ENCODE measurements at places on chromosomes 5 and 9.

DNA sequence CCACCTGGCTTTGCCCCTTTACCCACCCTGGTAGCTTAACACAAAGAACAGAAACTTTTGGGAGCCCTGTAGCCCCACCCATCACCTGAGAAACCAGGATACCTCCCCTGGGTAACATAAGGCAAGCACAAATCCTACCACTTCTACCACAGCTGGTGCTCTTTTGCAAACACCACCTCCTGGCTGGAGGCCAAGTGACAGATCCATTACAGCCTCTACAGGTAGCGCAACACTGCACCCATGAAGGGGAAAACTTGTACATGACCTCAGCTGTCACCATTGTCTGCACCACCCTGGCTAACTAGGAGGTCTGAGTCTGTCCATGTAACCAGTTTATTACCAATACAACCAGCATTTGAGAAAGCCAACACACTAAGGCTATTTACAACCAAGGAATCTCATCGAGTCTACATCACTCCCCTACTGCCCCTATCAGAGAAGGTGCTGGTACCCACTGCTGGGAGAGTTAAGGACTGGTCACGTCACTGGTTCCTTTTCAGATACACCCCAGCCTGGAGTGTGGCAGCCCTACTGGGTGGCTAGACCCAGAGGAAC, 128.6 kb downstream of the PJA2 start:
- DNase-seq: no peak

- DNase-seq: no peak
These were observed 19.1 kb downstream of the RAPGEF6 start for GRCh38 chr5:131615957-131616356.

GRCh38 chr9:28207657-28208056, 634.4 kb upstream of the C9orf72 start:
- DNase-seq: no peak

DNA sequence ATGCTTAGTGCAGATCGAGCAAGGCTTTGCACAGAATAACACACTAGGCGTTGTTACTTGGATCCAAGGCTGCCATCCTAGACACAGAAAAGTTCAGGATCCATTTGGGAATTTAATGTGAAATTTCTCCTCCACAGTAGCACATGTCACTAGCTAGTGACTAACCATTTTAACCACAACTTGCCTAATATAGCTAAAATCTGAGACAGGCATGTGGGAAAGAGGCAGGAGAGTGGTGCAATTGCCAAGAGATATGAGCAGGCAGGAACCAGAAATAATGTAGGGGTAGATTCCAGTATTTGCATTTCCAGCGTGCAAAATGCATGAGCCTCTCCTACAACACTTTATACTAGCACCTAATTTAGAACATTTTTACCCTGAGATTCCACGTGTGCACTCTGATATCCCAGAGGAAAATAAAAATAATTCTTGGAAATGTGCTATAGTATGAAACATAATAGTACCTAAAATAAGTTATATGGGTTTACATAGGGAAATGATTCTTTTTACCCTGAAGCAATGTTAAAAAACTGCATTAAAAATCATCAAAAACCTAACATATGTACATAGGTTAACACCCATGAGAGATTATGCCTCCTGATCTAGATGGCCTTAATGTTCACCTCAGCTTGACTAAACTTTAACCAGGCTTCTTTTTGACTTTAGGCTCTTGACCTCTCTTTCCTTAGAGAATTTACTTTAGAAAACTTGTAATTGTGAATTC, 1230.6 kb upstream of the NUDT12 start:
- no peak for DNase-seq

DNA sequence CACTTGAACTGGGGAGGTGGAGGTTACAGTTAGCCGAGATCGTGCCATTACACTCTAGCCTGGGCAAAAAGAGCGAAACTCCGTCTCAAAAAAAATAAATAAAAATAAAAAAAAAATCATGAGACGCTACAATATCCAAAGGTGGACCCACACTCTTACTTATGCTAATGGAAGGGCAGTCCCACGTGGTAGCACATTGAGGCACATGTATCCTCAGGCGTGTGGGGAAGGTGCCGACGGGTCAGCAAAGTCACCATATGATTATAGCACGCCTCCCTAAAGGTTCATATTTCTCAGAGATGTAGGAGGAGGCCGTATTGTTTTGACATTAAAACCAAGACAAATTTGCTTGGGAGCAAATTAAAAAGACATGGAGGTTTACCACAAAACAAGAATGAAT, 201.6 kb downstream of the LRRC70 start:
- DNase-seq: no peak

- DNase-seq: no peak
These were observed 65.6 kb downstream of the HOMER1 start for GRCh38 chr5:79448336-79448735.

GRCh38 chr5:65329266-65329665, 152.5 kb downstream of the ADAMTS6 start:
- no peak for DNase-seq

DNA sequence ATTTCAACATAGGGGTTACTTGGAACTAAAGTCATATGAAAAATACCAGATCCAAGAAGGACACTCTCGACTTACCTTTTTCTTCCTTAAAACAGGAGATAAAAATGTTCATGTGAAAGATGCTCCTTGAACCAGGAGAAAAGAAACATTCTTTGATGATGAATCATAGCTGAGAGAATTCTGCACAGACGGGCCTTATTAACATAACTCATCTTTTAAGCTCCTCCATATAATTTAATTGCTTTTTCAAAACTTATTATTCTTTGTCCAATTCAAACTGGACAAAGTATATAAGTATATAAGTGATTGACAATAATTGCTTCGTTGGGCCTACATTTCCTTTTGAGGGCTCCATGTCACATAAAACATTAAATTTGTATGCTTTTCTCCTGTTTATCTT, 945.2 kb upstream of the C9orf72 start:
- no peak for DNase-seq

- DNase-seq: no peak
These were observed 39.6 kb downstream of the SFXN1 start for GRCh38 chr5:175517824-175518450.

DNA sequence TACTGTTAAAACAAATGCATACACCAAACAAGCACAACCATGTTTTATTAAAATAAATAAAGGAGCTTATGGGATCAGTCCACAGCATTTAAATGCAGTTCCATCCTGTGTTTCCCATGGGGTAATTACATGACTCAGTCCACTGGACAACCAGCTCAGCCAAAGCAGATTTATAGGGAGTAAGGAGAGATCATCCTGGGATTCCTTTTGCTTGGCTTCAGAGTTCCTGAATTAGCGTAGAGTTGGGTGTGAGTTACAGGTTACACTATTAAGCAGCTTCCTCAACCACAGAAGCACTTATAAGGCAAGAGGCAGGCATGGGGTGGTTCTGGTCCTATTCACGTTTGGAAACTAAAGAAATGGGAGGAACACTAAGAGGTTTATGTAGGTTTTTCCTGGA, 381.1 kb upstream of the ACTBL2 start:
- no peak for DNase-seq

GRCh38 chr5:96384353-96384752, 48.7 kb downstream of the PCSK1 start:
- DNase-seq: no peak

DNA sequence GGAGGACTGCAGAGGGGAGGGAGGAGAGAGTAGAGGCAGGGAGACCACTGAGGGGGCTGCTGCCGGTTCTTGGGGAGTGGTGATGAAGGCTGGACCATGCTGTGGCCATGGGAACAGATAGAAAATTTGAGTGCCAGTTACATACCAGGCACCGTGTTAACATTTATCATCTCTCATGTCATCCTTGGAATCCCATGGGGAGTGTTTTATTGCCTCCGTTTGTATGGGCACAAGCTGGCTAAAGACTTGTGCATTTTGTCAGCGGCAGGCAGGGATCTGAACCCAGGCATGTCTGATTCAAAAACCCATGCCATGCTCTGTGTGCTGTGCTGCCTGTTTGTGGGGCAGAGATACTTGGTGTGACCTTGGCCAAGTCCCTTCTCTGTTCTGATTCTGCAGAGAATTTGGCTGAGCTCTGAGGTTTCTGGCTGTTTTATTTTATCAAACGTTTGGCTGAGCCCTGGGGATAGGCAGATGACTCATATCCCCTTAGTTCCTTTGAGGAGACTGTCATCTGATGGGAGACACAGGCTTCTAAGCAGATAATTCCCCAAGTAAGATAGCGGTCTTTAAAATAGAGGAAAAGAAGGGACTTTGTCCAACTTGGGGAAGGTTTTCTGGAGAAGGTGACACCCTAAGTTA, 22.2 kb downstream of the COL27A1 start:
- no peak for DNase-seq

DNA sequence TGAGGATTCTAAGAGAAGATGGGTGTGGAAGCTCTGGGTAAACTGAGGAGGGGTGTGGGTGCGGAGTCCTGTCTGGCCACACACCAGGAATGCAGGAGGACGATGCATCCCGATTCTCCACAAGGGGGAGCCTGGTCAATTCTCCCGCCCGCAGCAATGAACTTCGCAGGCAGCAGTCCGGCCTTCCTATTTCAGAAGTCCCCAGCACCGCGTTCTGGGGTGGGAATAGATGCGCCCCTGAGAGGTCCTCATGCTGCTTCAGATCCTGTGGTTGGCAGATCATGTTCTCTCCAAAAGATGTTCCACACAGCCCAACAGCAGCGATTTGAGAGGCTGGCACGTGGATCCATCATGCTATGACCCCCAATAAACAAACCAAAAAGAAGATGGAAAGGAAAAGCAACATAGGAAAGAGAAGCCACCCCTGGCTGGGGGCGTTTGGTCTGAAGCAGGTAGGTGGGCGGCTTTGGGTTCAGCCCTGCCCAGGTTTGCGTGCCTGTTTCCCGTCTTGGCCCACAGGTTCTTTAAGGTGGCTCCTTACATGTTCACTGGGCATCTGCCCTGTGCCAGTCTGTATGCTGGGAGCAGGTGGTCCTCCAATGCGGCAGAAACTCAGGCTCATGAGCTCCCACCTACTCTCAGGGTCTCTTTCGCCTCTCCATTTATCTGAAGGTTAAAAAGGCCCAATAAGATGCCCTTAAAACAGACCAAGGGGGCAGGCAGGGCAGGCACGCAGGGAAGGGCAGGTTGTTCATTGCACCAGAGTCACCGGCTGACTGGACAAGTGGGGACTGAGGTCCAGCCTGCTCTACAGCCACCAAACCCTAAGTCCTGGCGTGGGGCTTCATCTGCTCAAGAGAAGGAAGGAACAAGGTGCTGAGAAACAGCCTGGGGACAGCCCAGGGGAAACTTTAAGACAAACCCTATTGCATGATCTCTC, 171.6 kb downstream of the PAX5 start:
- DNase-seq: peak; percentile 8

- no peak for DNase-seq
These were observed 624.2 kb downstream of the CHSY3 start for GRCh38 chr5:130528474-130528873.

DNA sequence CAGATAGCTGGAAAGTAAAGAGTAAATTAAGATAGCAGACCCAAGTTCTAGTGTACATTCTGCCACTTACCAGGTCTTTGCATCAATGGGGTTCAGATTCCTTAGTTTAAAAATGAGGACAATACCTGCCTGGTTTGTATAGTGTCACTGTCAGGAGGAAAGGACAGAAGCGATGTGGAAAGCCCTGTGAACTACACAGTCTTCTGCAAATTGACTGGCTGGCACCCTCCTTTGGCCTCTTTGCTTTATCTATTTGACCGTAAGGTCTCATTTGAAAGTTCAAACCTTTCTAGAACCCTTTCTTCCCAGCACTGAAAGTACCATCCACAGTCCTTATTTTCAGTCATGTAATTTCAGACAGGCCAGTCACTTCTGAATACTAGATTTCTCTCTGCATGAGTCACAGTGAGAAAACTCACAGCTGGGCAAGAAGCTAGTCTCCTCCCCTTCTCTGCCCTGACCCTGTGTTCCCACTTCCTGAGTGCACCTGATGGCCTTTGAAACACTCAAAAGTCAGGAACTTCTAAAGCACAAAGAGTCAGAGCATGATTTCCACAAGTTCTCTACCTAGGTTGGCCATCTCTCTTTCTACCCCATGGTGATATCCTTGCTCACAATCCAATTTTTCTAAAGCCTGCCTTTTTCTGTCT, 91.3 kb upstream of the RASEF start:
- no peak for DNase-seq

DNA sequence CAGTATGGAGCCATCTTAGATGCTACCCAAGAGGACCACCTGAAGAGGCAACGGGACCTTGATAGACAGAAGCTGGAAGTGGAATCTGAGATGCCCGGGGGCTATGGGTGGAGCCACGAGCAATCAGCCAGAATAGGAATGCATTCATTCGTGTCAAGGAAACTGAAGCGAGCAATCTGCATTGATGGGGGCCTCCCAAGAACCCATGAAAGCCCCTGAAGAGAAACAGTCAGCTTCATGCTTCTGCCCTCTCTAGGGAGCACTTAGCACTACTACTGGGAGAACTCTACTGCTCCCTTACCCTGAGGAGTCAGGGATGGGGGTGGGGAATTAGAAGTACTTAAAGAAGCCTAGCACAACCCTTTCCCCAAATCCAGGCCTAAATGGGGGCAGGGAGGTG, 51.9 kb upstream of the TCERG1 start:
- DNase-seq: no peak

DNA sequence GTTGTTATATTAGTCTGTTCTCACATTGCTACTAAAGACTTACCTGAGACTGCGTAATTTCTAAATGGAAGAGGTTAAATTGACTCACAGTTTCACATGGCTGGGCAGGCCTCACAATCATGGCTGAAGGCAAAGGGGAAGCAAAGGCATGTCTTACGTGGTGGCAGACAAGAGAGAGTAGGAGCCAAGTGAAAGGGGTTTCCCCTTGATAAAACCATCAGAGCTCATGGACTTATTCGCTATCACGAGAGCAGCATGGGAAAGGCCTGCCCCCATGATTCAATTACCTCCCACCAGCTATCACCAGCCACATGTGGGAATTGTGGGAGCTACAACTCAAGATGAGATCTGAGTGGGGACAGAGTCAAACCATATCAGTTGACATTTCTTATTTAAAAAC, 374.5 kb upstream of the RORB start:
- no peak for DNase-seq
